ENCODE measurements at places on chromosomes 6 and 20.

- no peak for DNase-seq
Observed at GRCh38 chr6:36760685-36761435, 63.2 kb downstream of the RAB44 start.

DNA sequence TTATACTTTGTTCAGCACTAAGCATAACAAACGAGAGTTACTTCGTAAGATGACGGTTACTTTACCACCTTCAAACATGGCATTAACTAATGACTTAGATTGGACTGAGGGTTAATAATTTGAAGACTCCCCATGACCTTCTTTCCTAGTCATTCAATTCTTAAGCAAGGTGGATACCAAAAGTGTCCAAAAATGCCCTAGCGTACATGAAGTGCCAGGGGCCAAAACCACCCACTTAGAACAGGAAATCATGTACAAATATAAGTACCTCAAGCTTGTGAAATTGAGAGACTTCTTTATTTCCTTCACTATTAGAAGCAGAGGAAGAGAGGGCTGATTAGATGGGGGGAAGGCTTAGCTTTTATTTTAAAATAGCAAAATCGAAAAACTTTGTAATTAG lies 166.4 kb downstream of the ATXN1 start:
- DNase-seq = no peak

- no peak for DNase-seq
Observed at GRCh38 chr20:1283522-1284510, 17.7 kb downstream of the SNPH start.

DNA sequence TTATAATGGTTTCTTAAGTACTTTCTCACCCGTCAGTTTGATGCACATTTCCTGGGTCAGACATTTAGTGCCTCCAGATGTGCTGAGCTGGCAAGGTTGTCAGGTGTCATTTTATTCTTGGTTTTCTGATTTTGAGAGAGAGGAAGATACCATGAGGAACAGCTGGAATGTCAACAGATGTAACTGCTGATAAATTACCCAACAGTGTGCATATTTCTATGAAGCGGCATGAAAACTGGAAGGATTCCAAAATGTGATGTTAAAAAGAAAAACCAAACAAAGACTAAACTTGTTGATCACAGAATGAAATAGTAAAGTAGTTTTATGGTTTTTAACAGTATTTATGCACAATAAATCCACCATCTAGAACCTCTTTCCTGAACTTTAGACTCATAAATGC lies 447.3 kb downstream of the HDGFL1 start:
- no peak for DNase-seq

DNA sequence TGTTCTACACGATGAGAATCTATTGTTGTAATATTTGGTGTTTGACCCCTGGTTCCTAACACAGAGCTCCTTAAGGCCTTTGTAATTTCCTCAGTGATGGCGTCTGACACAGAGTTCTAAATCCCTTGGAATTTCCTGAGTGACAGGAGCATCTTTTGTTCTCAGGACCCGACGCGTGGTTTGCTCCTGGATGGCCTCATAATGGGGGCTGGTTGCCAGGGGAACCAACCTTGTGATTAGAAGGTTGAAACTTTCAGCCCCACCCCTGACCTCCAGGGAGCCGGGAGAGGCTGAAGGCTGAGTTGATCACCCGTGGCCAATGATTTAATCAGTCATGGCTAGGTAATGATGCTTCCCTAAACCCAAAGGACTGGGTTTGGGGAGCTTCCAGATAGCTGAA lies 20.5 kb upstream of the ZNF133 start:
- no peak for DNase-seq

- peak; percentile 44 for DNase-seq
Observed at GRCh38 chr6:85354761-85355618, 94.9 kb upstream of the NT5E start.

DNA sequence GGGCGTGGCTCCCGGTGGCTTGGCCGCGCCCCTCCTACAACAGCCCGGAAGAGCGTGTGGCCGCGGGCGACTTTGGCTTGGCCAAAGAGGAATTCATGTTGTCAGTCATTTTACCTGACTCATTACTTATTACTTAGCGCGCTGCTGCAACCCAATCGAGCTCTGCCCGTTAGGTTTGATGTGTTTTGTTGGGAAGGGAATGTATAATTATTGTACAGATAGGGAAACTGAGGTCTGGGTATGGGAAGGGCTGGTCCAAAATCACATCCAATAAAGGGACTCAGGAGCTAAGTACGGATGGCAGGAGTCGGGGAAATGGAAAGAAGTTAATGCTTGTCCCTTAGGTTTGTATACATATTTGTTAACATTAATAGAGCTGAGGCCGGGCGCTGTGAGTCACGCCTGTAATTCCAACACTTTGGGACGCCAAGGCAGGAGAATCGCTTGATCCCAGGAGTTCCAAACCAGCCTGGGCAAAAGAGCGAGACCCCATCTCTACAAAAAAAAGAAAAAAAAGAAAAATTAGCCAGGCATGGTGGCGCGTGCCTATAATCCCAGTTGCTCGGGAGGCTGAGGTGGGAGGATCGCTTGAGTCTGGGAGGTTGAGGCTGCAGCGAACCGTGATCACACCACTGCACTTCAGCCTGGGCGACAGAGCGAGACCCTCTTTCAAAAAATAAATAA lies 639 bp upstream of the ZNF335 start:
- DNase-seq = peak; percentile 95

GRCh38 chr6:163985710-163986109 lies 571.2 kb downstream of the QKI start:
- no peak for DNase-seq
